ENCODE measurements at places on chromosomes 2 and 18. TPM values are rescaled to one million over a fixed set of nuclear protein-coding genes. Genes with fewer than 3 reads are reported as not detected.
A peak's percentile ranks its signal among the peaks of the same experiment; 100 is the strongest.

The ITGB6 gene
- 37.7 TPM for total RNA-seq

- H3K4me3 ChIP-seq = no peak overlapping the region
- H3K27ac ChIP-seq = no peak overlapping the region
- no peaks in the 10 kb centered on the region for H3K4me1 ChIP-seq
- H3K36me3 ChIP-seq = no peaks in the 10 kb centered on the region
Measured at GRCh38 chr2:40359811-40360210, 92.1 kb downstream of the SLC8A1 start.

The SLC4A5 gene
- 2.2 TPM for total RNA-seq

- no peak for DNase-seq
- no peaks in the 10 kb centered on the region for H3K36me3 ChIP-seq
- peaks cover 25% of the 10 kb centered on the region for H3K27me3 ChIP-seq
- no peak overlapping the region for H3K27ac ChIP-seq
- peaks cover 52% of the 10 kb centered on the region for H3K4me1 ChIP-seq
- no peak overlapping the region for H3K4me3 ChIP-seq
Measured at GRCh38 chr2:240952496-240953246, 45.7 kb upstream of the SNED1 start.

DNA sequence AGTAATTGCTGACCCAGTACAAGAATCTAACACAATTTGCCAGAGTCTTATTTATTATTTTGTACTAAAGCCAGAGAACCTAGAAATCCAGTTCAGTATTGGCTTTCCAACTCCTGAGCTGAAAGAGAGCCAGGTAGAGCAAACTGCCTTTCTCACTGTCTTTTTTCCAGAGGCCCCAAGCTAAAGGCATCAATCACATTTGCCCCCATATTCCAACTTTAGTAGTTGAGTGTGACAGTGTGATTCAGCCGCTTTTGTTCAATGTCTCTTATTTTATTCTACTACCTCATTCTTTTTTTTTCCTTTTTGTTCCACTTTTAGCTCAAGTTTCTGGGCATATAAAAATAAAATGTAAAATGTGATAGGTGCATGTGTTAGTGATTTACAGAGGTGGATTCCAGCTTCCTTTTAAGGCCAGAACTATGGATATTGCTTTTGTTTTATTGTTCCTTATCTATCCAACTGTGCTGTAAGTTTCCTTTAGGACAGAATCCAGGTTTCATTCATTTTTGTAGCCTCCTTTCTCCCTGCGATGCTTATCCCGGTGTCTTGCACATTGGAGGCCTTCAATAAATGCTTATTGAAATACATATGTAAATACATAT lies 153.0 kb downstream of the ZEB2 start:
- no peak overlapping the region for H3K27ac ChIP-seq
- H3K27me3 ChIP-seq = no peaks in the 10 kb centered on the region
- no peaks in the 10 kb centered on the region for H3K36me3 ChIP-seq
- H3K4me3 ChIP-seq = no peak overlapping the region
- H3K4me1 ChIP-seq = no peaks in the 10 kb centered on the region

DNA sequence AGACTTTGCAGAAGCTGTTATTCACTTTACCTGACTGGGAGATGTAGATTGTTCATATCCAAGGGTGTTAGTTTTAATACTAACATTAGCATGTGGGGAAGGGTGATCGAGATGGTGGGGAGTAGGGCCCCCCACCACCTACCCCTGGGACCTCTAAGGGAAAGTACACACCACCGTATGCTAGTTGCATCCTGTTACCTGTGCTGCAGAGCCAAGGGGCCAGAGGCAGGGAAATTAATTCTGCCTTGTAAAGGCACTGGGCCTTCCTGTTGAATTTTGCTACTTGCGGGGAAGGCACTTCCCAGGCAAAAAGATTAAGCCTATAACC lies 9.0 kb downstream of the STEAP3 start:
- DNase-seq = no peak
- H3K27me3 ChIP-seq = peaks cover 2% of the 10 kb centered on the region
- peaks cover 38% of the 10 kb centered on the region for H3K4me1 ChIP-seq
- H3K36me3 ChIP-seq = no peaks in the 10 kb centered on the region
- H3K4me3 ChIP-seq = no peak overlapping the region

- no peaks in the 10 kb centered on the region for H3K27me3 ChIP-seq
- H3K4me3 ChIP-seq = no peak overlapping the region
- no peaks in the 10 kb centered on the region for H3K36me3 ChIP-seq
- peak; percentile 31 for DNase-seq
Measured at GRCh38 chr2:219916726-219917440, 289.5 kb downstream of the SLC4A3 start.

DNA sequence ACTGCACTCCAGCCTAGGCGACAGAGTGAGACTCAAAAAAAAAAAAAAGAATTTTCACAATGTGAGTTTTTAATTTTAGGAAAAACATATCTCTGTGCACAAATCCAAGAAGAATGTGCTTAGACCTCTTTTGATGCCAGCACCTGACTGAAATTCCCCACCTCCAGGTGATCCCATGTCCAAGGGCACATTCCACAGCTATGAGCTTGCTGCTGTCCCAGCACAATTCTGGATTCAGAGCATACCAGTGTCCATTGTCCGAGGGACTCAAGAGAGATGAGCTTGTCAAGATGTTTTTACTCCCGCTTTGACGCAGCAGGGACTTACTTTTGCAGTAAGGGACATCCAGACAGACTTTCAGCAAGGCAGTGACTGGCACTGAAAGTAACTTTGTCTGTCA lies 489.1 kb upstream of the ACVR2A start:
- no peak for DNase-seq
- no peaks in the 10 kb centered on the region for H3K27me3 ChIP-seq
- H3K4me1 ChIP-seq = peaks cover 15% of the 10 kb centered on the region
- H3K27ac ChIP-seq = no peak overlapping the region

DNA sequence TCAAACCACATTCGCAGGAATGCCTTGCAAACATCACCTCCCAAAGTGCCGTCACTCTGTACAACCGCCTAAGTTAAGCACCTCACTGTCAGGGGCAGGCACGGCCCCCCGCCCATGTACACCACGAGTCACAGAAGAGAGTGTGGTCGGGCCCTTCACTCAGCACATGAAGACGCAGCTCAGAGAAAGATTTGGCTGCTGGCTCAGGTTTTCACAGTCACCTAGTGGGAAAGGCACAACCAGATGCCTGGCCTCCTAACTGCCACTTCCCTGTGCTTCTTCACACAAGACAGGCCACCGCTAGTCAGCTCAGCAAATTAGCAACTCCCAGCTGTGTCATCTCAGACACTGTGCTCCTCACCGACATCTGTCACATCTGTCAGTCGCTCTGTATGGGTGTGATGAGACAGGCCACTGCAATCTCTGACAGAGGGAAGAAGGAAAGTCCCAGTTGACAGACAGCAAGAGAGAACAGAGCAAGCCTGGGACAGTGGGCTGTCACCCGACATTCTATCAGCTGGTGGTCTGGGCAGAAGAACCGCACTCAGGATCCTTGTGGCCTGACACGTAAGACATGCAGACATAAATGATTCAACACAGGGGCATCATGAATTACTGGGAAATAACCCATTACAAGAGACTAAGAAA lies 60.8 kb downstream of the CRACDL start:
- H3K27ac ChIP-seq = no peak overlapping the region
- peaks cover 6% of the 10 kb centered on the region for H3K4me1 ChIP-seq
- peaks cover 2% of the 10 kb centered on the region for H3K27me3 ChIP-seq
- DNase-seq = no peak

GRCh38 chr18:64807560-64807959 lies 658.7 kb upstream of the LINC00305 start:
- no peaks in the 10 kb centered on the region for H3K4me1 ChIP-seq
- no peak for DNase-seq
- H3K4me3 ChIP-seq = no peak overlapping the region
- no peaks in the 10 kb centered on the region for H3K36me3 ChIP-seq
- H3K27ac ChIP-seq = no peak overlapping the region

The GALM gene
- total RNA-seq = 12.7 TPM

GRCh38 chr2:239253264-239253663 lies 147.6 kb downstream of the HDAC4 start:
- H3K27me3 ChIP-seq = no peaks in the 10 kb centered on the region
- H3K4me1 ChIP-seq = peaks cover 47% of the 10 kb centered on the region
- H3K4me3 ChIP-seq = no peak overlapping the region
- DNase-seq = no peak
- H3K27ac ChIP-seq = peak overlapping the region; percentile 23

- H3K27me3 ChIP-seq = no peaks in the 10 kb centered on the region
- H3K27ac ChIP-seq = peak overlapping the region; percentile 51
- DNase-seq = peak; percentile 29
Measured at GRCh38 chr18:63206433-63207142, 113.0 kb downstream of the BCL2 start.

- no peak for DNase-seq
- peak overlapping the region; percentile 42 for H3K4me3 ChIP-seq
- H3K27ac ChIP-seq = no peak overlapping the region
- H3K27me3 ChIP-seq = peaks cover 41% of the 10 kb centered on the region
Measured at GRCh38 chr18:23689616-23690504, 607 bp downstream of the LAMA3 start.

The TWIST2 gene
- total RNA-seq = 13.6 TPM

DNA sequence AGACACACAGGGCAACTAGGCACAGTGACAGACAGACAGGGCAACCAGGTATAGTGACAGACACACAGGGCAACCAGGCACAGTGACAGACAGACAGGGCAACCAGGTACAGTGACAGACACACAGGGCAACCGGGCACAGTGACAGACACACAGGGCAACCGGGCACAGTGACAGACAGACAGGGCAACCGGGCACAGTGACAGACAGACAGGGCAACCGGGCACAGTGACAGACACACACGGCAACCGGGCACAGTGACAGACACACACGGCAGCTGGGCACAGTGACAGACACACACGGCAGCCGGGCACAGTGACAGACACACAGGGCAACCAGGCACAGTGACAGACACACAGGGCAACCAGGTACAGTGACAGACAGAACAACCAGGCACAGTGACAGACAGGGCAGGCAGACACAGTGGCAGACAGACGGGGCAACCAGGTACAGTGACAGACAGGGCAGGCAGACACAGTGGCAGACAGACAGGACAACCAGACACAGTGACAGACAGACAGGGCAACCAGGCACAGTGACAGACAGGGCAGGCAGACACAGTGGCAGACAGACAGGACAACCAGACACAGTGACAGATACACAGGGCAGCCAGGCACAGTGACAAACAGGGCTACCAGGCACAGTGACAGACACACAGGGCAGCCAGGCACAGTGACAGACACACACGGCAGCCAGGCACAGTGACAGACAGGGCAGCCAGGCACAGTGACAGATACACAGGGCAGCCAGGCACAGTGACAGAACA lies 64.7 kb upstream of the RAB6C start:
- no peaks in the 10 kb centered on the region for H3K27me3 ChIP-seq
- no peak overlapping the region for H3K4me3 ChIP-seq
- H3K27ac ChIP-seq = no peak overlapping the region
- DNase-seq = no peak
- no peaks in the 10 kb centered on the region for H3K4me1 ChIP-seq

- DNase-seq = peak; percentile 13
- peaks cover 4% of the 10 kb centered on the region for H3K4me1 ChIP-seq
- H3K27ac ChIP-seq = peak overlapping the region; percentile 80
- no peaks in the 10 kb centered on the region for H3K27me3 ChIP-seq
Measured at GRCh38 chr2:178523596-178524134, 43.4 kb downstream of the PLEKHA3 start.

- H3K36me3 ChIP-seq = no peaks in the 10 kb centered on the region
- no peaks in the 10 kb centered on the region for H3K4me1 ChIP-seq
- no peaks in the 10 kb centered on the region for H3K27me3 ChIP-seq
- DNase-seq = peak; percentile 67
Measured at GRCh38 chr2:52934323-52934898, 833.2 kb upstream of the CHAC2 start.

- H3K4me1 ChIP-seq = no peaks in the 10 kb centered on the region
- H3K27me3 ChIP-seq = peaks cover 2% of the 10 kb centered on the region
- H3K27ac ChIP-seq = no peak overlapping the region
- no peak for DNase-seq
- no peak overlapping the region for H3K4me3 ChIP-seq
Measured at GRCh38 chr2:122029456-122029855, 274.0 kb downstream of the TSN start.

GRCh38 chr2:100381240-100381639 lies 36.2 kb downstream of the CHST10 start:
- no peak overlapping the region for H3K27ac ChIP-seq
- H3K27me3 ChIP-seq = no peaks in the 10 kb centered on the region
- no peaks in the 10 kb centered on the region for H3K36me3 ChIP-seq
- DNase-seq = peak; percentile 77

The GREB1 gene
- 7.2 TPM for total RNA-seq

All from muscle of leg (tissue), 16 donors.